ENCODE measurements at places on chromosomes 1 and 21.

- DNase-seq: no peak
Measured at GRCh38 chr1:179298952-179299351, 5.4 kb downstream of the SOAT1 start.

- no peak for DNase-seq
Measured at GRCh38 chr1:220271706-220272046, 577 bp downstream of the RAB3GAP2 start.

DNA sequence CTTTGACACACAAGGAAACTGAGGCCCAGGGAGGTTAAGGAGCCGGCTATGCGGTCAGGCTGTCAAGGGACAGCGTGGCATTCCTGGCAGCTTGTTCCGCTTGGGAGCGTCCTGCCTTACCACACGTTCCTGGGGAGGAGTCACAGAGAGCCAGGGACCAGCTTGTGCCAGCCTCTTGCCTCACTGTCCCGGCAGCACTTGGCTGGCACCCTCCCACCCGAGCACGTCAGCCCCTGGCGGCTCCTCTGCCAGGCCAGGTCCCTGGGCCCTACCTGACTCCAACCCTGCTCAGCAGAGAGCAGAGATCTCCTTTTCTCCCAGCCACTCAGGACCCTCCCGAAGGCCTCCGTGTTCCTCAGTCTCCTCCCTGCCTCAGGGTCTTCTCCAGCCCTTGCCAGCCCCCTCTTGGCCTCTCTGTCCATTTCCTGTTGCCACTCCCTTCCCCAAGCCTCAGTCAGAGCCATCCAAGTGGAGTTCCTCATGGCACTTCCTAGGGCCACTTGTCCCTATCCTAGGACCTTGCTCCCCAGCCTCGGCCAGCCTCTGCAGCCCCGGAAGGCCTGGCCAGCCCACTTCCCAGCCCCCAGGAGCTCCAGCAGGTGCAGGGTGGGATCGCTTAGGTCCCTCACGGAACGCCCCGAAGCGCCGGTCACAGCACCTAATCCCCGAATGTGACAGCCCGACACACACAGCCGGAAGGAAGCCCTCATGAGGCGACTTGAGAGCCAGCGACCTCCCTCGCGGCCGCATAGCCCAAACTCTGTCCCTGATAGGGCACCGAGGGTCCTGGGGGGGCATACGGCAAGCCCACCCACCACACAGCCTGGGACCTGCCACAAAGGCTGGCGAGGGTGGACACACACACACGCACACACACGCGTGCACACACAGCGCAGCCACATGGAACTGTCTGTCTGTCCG, 130.3 kb downstream of the CASZ1 start:
- DNase-seq: no peak

GRCh38 chr1:10779201-10779600, 17.2 kb downstream of the CASZ1 start:
- DNase-seq: no peak

GRCh38 chr1:204302769-204303168, 57.0 kb downstream of the PLEKHA6 start:
- DNase-seq: no peak

GRCh38 chr1:221089273-221089672, 210.0 kb downstream of the HLX start:
- peak; percentile 42 for DNase-seq

DNA sequence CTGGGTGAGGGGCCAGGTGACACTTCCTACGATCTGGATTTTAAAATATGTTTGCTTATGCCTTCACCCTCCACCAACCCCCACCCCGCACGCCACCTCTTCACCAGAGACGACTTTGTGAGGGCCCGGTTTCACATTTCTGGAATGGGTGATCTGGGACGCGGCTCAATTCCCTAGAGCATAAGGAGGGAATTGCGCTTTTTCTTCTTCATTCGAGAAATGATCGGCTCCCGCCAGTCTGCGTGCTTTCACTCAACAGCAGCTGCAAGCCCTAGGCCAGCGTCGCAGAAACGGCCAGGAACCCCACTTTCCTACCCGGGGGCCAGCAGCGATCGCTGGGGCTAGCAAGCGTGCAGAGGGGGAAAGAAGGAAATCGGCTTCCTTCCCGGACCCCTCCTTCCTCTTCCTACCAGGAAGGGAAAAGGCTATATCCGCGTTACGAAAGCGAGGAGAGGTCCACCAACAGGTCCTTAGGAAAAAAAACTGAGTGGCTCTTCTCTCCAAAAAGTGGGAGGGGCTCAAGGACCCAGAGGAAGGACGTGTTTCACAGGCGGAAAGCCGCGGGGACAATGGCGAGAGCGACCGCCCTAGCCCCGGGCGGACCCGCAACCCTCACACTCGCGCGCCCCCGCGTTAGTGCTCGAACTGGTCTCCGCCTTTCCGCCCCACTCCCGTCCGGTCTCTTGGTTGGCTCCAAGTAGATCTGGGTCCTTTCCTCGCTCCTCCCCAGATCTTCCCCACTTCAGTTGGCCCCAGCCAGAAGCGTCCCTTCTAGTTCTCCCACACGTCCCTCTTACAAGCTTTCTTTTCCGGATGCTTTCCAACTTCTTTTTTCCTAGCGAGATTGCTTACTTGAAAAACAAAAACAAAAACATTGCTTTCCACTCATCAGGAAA, 1.1 kb upstream of the ADAMTS1 start:
- DNase-seq: no peak

- DNase-seq: no peak
Measured at GRCh38 chr1:75954586-75954985, 22.4 kb upstream of the ASB17 start.

DNA sequence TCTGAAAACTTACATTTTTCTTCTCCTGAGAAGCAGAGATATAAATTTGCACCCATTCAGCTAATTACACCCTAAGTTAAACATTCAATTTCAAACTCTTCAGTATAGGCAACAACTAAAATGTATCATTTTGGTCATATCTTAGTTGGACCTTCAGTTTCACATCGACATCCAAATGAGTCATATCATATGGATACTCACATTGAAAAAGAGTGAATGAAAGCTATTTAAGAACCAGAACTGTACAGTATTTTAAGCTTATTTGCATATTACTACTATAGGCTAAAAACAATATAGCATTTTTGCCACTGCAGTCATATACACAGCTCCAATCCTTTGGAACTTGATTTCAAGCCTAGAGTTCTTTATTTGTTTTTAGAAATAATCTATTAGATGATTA, 33.6 kb downstream of the USP25 start:
- no peak for DNase-seq

GRCh38 chr21:21183092-21183491, 184.9 kb downstream of the NCAM2 start:
- DNase-seq: no peak

GRCh38 chr1:54174106-54174505, 21.3 kb upstream of the CDCP2 start:
- no peak for DNase-seq

- DNase-seq: no peak
Measured at GRCh38 chr1:15184436-15185241, 31.1 kb downstream of the TMEM51 start.

DNA sequence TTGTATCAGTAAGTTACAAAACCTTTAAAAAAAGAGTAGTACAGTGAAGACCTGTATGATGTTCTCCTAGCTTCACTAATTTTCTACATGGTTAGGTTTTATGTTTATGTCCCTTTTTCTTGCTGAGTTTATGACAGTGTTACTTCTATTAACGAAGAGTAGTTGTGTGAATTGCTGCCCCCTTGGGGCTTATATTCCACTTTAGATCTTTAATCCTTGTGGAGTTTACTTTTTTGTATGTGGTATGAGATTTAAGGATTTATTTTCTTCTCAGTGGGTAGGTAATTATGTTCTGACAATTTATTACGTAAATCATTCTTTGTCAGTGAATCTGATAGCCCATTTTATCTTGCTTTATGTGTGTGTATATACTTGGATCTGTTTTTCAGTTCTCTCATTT, 14.8 kb downstream of the KCTD3 start:
- DNase-seq: no peak

DNA sequence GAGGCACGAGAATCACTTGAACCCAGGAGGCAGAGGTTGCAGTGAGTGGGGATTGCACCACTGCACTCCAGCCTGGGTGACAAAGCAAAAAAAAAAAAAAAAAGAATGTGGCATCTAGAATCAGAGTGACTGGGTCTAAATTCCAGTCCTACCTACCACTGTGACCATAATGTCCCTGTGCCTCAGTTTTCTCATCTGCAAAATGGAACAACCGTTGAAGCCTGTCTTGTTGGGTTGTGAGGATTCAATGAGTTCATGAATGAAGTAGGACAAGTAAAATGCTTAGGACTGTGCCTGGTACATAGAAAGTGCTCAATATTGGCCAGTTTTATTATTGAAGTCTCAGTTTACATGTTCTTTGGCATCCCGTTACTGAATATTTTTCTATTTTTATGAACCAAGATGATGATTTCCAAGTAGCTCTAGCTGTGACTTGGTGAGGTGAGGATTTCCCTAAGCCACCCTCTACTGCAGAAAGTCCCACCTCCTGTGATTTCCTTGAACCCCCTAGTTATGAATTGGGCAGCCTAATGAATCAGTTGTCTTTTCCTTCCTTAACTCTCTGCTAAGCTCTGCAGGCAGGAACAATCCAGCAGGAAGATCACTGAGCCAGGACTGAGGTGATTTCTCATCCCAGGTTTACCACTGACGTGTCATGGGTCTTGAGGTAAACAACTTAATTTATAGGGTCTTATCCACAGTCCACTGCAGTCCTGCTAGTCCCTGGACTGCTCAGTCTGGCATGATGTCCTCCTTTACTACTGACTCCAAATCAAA, 18.9 kb upstream of the MEAF6 start:
- no peak for DNase-seq

DNA sequence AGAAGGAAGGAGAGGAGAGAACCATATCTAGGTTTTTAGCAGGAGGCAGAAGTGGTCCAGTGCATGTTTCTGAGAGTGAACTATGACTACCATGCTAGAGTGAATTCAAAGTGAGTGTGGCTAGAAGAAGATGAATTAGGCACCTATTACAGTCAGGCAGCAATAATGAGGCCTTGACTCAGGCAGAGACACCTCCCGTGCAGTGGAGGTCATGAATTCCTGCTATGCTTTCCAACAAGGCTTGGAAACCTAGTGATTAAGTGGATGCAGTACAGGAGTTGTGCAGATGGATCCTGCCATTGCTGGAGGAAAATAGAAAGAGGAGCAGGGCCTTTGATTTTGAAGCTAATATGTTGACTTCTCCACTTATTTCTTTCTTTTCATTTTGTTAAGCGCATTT, 581.5 kb downstream of the RWDD3 start:
- no peak for DNase-seq

DNA sequence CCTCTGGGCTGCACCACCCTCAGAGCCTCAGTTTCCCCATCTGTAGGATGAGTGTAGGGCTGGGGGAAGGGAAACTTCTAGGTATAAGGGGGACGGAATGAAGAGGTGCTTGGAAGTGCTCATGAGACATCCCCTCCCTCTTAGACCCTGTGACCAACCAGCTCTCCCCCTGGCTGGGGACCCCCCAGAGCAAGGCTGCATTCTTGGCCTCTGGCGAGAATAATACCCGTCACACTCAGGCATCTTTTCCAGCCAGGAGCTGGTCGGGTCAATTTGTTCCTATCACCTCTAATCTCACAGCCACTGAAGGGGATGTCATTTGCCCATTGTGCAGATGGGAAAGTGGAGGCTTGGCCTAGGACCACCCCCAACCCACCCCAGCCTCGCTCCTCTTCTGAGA, 443.0 kb downstream of the PTPRU start:
- DNase-seq: no peak

- DNase-seq: no peak
Measured at GRCh38 chr1:27561124-27561899, 42.6 kb downstream of the AHDC1 start.

DNA sequence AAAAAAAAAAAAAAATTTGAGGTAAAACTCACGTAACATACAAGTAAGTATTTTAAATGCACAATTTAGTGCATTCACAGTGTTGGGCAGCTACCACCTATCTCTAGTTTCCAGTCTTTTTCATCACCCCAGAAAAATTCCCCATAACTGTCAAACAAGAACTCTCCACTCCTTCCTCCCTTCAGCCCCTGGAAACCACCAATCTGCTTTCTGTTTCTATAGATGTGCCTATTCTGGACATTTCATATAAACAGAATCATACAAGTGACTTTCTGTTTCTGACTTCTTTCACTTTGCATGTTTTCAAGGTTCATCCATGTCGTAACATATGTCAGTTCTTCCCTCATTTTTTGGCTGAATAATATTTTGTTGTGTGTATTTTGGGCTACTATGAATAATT, 24.9 kb upstream of the ETS2 start:
- no peak for DNase-seq

All from HS-5 (cell line).